Fibroblast of pulmonary artery (primary cell): ENCODE measurements at places on chromosomes 13 and 19.
A peak's percentile ranks its signal among the peaks of the same experiment; 100 is the strongest.

- no peak for DNase-seq
Observed at GRCh38 chr19:41420101-41420880, 6.9 kb downstream of the B3GNT8 start.

- DNase-seq = no peak
Observed at GRCh38 chr13:60407095-60407494, 10.1 kb downstream of the TDRD3 start.

- DNase-seq = peak; percentile 11
Observed at GRCh38 chr13:103140001-103140671, 73.9 kb upstream of the SLC10A2 start.

DNA sequence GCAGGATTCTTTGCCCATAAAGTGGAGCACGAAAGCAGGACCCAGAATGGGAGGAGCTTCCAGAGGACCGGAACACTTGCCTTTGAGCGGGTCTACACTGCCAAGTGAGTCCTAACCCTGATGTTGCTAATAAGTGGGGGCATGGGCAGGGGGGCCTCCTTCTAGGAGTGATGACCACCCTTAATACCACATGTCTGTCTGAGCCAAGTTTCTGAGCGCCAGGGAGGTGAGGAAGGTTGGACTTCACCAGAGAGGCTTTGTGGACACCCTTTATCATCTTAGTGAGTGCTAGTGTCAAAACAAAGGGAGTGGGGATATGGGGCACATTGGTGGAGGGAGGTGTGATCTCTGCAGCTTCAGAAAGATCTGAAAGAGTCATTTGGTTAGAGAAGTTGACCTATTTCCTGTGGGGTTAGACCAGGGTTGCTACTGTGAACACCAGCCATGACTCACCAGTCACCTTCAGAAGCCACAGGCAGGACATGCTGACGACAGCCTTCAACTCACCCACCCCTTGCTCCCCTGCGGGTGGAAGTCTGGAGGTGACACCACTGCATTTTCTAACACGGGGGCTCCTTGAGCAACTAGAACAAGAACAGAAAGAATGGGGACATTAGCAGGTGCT lies 8.8 kb downstream of the ALOX5AP start:
- no peak for DNase-seq
